ENCODE measurements at places on chromosomes 16 and 17. TPM values are rescaled to one million over a fixed set of nuclear protein-coding genes. Genes with fewer than 3 reads are reported as not detected.

ZFPM1 gene
- 3.6 TPM for polyA plus RNA-seq

ODF4 gene
- polyA plus RNA-seq: not detected

HSF5 gene
- 0.52 TPM for polyA plus RNA-seq

CD300A gene
- 0.91 TPM for polyA plus RNA-seq

NUDT16L1 gene
- polyA plus RNA-seq: 32.5 TPM

KRTAP1-1 gene
- polyA plus RNA-seq: not detected

CHST4 gene
- polyA plus RNA-seq: 0.55 TPM

TEX19 gene
- polyA plus RNA-seq: not detected

OTOP2 gene
- not detected for polyA plus RNA-seq

TK1 gene
- 34.0 TPM for polyA plus RNA-seq

C17orf75 gene
- 54.0 TPM for polyA plus RNA-seq

TNFSF13 gene
- polyA plus RNA-seq: 13.2 TPM

HMOX2 gene
- polyA plus RNA-seq: 38.6 TPM

CCL5 gene
- 1.5 TPM for polyA plus RNA-seq

HYDIN gene
- polyA plus RNA-seq: 18.6 TPM

RAB37 gene
- polyA plus RNA-seq: 6.6 TPM

C16orf86 gene
- 2.8 TPM for polyA plus RNA-seq
